ENCODE measurements at places on chromosomes 7 and 10.

DNA sequence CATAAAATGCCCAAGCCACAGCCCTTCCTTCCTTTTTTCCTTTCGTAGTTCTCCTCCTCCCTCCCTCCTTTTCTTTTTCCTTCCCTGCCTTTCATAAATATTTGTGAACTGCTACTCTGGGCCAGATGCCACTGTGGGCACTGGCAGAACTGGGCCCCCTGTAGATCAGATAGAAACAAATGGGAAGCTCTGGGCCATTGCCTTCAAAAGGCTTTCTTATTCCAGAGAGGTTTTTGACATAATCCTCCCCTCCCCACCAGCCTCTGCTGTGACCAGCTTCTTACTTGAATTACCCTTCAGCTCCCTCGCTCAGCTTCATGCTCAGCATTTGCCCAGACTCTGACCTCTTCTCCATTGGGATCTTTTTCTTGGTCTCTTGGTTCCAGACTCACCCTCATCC, 886.8 kb downstream of the LRMDA start:
- DNase-seq, result no peak

DNA sequence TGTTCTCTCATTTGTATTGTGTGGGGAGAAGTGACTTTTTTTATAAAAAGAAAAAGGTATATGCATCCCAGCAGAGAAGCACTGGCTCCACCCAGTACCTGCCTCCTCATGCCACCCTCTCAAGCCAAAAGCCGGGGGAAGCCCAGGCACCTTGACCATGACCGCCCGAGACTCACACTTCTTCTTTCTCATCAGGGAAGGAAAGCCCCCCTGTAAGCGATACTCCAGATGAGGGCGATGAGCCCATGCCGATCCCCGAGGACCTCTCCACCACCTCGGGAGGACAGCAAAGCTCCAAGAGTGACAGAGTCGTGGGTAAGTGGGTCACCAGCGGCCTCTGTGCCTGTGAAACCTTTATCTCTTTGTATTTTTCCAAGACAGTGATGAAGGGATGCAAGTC, 22.9 kb downstream of the IKZF1 start:
- DNase-seq, result no peak

GRCh38 chr7:86939197-86939814, 120.1 kb downstream of the ELAPOR2 start:
- DNase-seq, result peak; percentile 36

- DNase-seq, result no peak
Observed at GRCh38 chr10:71187600-71187999, 24.8 kb upstream of the UNC5B start.

DNA sequence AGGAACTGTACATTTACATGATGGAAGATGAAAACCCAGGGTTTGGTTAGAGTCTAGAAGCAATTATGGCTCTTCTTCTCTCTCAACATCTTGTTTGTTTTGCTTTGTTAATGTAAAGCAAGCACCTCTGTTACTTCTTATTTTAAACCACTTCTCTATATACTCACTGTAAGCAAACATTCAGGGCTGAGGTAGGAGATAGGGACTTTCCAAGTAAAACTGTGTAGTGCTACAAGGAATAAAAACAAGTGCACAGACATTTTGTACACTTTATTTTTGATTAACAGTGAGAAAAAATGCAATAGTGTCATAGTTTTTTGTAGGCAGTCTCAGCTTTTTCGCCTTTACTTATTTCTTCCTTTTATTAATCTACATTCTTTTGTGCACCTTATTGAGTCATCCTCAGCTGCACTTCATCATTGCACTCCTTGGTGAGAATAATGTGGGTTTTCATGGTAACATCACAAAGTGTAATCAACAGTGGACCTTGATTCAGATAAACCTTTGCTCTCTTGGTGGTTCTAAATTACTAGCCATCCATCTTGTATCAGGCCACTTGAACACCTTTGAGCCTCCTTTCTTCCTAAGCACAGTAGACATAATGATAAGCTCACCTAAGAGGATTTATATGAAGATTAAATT, 52.9 kb downstream of the ELMO1 start:
- DNase-seq, result no peak

- no peak for DNase-seq
Observed at GRCh38 chr7:16741676-16742075, 11.9 kb upstream of the TSPAN13 start.

- no peak for DNase-seq
Observed at GRCh38 chr7:98014830-98015229, 24.8 kb upstream of the OCM2 start.

DNA sequence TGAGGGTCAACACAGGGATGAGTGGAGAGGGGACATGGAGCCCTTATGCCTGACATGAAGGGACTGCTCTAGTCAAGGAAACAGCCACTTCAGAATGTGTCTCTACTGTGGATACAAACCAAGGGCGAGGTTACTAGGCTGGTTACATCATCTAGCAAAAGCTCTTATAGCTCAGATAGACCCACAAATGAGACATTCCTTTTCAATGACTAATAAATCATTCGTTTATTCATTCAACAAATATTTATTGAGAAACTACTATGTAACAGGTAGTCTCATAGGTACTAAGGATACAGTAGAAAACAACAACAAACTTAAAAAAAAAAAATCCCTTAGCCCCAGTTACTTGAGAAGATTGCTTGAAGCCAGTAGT, 219.5 kb downstream of the KIAA1217 start:
- no peak for DNase-seq

- DNase-seq, result no peak
Observed at GRCh38 chr10:103336370-103336769, 14.6 kb downstream of the PCGF6 start.

DNA sequence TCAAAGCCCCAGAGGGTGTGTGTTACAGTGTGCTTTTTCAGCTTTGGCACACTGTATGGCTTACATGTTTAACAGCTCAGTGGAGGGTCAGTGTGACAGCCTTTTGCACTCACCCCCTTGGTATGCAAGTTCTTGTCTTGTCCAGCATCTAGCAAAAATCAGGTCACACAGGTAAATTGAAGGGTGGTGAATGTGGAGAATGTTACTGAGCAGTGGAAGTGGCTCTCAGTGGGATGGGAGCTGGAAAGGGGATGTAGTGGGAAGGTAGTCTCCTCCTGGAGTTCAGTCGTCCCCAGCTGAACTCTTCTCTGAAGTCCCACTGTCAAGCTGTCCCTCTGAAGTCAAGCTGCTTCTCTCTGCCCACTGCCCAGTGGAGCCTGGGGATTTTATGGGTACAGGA, 21.0 kb upstream of the C10orf90 start:
- DNase-seq, result no peak

- no peak for DNase-seq
Observed at GRCh38 chr10:3167611-3168330, 4.8 kb downstream of the PITRM1 start.

- no peak for DNase-seq
Observed at GRCh38 chr7:138126928-138127327, 50.7 kb downstream of the AKR1D1 start.

DNA sequence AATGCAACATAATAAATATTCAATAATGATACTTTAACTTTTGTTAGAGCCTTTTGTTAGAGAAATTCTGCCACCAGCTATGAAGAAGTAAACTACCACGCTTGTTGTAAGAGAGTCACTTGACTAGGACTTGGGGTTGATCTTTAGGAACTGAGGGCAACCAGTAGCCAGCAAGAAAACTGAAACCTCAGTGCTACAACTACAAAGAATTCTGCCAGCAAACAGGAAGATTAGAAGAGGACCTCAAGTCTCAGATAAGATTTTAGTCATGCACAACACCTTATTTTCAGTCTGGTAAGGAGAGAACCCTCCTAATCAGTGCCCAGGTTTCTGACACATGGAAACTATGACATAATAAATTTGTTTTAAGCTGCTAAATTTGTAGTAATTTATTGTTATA, 498.3 kb upstream of the STEAP1 start:
- DNase-seq, result no peak

- no peak for DNase-seq
Observed at GRCh38 chr10:30494558-30494957, 60.6 kb downstream of the MAP3K8 start.

- no peak for DNase-seq
Observed at GRCh38 chr7:92403760-92404074, 43.6 kb upstream of the GATAD1 start.

GRCh38 chr7:90473814-90474213, 4.4 kb downstream of the PTTG1IP2 start:
- DNase-seq, result no peak

Data from NCI-H187 (cell line).